ENCODE measurements at places on chromosomes 13 and 19.

GRCh38 chr19:44757057-44757734, 8.7 kb downstream of the BCL3 start:
- DNase-seq: no peak

- peak; percentile 43 for DNase-seq
These were observed at the start of gene WDR87 for GRCh38 chr19:37905946-37906868. TSS of gene WDR87 (minus strand) at chr19:37906594. CDS start at chr19:37898239, 8,355 bp downstream.

- no peak for DNase-seq
These were observed 440.9 kb downstream of the TSHZ3 start for GRCh38 chr19:30908262-30908771.

DNA sequence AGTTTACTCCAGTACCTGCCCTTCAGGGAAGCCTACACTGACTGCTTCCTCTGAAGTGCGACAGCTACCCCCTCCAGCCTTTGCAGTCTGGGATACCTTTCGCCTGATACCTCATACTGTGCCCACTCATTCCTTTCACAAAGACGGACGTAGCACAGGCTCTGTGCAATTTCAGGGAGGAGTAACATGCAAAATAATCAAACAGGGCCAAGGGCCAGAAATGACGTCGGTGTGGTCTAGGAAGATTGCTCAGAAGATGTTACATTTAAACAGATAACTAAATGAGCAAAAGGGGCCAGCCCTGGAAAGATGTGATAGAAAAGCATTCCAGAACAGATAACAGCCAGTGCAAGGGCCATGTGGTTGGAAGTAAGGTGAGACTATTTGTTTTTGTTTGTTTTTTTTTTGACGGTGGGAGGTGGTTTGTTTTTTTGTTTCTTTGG, 6.6 kb upstream of the DDX39A start:
- no peak for DNase-seq

- no peak for DNase-seq
These were observed 43.7 kb downstream of the FOXO1 start for GRCh38 chr13:40622761-40623160.

DNA sequence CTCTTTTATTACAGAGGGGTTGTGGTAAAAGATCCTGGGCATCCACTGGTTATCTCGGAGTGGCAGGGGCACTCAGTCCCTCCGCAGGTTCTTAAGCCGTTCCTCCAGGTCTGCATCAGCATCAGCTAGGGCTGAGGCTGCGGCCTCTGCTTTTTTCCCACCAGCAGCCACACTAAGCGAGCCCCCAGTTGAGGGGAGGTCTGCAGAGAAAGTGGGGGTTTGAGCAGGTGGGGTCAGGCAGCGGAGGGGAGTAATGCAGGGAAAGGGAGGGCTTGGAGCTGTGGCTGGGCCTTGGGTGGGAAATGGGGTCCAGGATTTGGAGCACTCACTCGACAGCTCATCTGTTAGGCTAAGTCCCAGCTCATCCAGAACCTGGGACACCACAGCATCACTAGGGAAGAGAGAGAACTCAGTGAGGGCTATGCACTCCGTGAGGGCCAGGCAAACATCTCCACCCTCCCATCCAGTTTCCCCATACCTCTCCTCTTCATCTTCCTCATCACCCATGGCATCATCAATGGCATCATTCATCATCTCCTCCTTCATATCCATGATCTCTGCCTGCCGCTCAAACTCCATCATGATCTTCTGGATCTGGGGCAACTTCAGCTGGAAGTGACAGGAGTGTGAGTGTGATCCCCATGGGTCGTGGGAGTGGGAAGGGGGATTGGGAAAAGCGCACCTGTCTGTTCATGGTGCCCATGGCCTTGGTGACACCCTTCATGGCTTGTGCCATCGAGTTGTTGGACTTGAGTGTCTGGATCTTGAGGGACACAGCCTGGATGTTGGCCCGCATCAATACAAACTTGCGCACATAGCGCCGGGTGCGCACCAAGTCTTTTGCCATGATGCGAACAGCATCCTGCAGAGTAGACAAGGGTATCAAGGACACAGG, 3.1 kb downstream of the CHMP2A start:
- no peak for DNase-seq

DNA sequence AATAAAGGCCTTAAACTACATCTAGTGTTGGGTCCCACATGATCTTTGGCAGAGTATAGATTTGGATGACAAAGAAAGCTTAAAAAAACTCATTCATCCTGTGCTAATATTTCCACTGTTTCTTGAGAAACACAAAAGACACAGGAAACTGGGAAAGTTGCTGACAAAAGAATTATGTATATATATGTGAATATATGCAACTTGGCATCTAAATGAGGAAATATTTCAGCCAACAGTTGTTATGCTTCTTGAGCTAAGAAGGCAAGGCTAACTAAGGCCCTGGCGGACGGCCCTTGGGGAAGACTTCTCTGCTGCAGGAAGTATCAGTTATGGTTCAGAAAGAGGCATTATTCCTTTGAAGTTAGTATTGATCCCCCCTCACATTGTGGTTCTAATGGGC, 491.8 kb downstream of the DIAPH3 start:
- DNase-seq: no peak

GRCh38 chr19:3239367-3239766, 14.9 kb downstream of the CELF5 start:
- DNase-seq: no peak

- no peak for DNase-seq
These were observed 151.3 kb downstream of the MYO16 start for GRCh38 chr13:108780706-108781105.

DNA sequence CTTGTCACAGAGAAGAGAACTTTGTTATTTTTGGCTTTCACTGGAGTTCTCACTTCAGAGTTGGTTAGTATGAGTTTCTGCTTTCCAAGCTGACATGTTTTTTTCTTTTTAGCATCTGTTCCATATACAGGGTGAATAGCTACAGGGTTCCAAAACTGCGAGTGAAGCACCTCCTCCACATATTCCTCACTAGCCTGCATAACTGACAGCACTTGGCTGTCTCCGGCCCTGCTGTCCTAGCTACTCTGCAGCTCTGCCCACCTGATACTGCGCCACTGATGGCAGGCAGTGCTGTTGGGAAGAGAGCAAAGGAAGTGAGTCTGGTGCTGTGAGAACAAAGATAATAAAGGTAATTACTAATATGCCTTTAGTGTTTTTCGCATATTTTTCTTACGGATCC, 6.8 kb downstream of the ATP8A2 start:
- DNase-seq: no peak

DNA sequence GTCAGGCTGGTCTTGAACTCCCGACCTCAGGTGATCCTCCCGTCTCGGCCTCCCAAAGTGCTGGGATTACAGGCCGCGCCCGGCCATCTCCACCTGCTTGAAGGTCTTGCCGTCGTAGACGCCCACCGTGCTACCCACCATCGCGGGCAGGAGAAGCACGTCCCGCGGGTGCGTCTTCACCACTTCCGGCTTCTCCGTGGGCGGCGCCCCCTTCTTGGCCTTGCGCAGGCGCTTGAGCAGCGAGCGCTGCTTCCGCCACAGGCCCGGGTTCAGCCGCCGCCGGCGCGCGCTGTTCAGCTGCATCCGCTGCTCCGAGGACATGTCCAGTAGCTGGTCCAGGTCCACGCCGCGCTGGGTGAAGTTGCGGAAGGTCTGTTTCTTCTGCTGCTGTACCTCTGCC, 21.6 kb downstream of the EFNA2 start:
- no peak for DNase-seq
